ENCODE measurements at places on chromosomes 2 and 18.

GRCh38 chr2:214130114-214130513 lies 280.7 kb upstream of the VWC2L start:
- no peak for DNase-seq

DNA sequence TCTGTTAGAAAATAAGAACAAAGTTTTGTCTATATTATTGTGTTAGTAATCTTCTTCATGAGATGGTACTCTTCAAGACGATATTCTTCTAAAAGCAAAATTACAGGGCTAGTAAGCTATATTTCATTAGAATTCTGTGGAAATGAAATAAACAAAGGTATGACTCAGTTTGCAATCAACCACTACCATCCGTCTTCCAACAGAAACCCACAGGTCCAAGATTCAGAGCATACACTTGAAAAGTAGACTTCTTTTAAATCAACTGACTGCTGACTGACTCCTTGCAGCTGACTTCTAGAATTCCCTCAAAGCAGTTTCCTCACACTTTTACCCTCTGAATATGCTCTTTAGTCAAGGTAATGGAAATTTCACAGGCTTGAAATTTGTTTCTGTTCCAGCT lies 193.7 kb downstream of the GCA start:
- DNase-seq: no peak

GRCh38 chr18:64165906-64166305 lies 17.0 kb upstream of the LINC00305 start:
- DNase-seq: no peak

DNA sequence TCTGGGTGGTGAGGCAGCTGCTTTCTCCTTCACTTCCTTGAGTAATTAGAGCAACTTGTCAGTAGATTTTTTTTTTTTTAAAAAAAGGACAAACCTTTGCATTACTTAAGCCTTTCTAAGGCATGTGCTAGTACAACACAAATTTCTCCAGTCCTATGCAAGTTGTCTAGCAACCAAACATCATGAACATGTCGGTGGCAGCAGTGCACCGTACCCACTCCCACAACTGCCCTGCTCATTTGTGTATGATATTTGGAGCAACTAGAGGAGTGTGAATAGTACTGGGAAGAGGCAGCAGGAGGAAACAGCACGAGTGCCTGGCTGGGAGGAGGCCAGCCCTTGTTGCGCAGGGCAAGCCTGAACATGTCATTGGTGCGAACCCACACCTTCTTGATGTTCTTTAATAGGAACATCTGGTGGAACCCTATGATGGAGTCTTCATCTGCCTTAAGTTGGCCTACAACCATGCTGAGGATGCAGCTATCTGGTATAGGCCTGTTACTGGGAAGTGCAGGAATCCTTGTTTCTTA lies 238.3 kb downstream of the TDRD15 start:
- no peak for DNase-seq

DNA sequence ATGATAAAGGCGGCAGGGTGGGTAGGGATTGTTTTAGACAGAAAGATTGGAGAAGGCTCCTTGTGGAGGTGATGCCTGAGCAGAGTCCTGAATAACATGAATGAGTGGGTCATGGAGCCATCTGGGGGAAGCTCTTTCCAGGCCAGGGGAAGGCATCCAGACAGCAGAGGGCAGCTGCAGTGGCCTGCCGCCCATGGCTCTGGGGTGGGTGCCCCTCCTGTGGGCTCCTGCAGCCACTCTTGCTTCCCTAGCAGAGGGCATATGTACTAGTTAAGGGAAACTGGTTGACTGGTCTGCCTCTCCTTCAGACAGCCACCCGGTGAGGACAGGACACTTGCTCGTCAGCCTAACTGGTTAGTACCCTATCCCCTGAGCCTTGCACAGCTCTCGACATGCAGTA lies 46.5 kb upstream of the SLC1A4 start:
- no peak for DNase-seq

DNA sequence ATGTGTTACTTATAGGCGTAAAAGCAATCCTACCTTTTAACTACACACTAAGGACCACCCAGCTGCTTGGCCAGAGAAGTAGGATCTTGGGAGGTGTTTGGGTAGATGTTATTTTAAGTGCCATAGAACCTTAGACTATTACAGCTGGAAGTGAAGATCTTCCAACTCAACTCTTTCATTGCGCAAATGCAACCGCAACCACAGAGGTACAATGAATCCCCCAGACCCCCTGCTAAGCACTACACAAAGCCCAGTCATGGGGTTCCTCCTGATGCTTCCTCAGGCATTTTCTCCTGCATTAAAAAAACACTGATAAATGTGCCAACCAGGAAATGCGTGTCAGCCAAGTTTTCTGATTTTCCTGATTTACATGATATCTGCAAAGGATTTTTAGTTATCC lies 246.0 kb downstream of the LRRTM1 start:
- DNase-seq: no peak
